ENCODE measurements at places on chromosomes 16 and 17. TPM values are rescaled to one million over a fixed set of nuclear protein-coding genes. Genes with fewer than 3 reads are reported as not detected.
A peak's percentile ranks its signal among the peaks of the same experiment; 100 is the strongest.

GRCh38 chr16:11994143-11995119, 17.9 kb downstream of the SNX29 start:
- H3K27me3 ChIP-seq = no peaks in the 10 kb centered on the region
- no peak overlapping the region for H3K27ac ChIP-seq
- no peaks in the 10 kb centered on the region for H3K4me1 ChIP-seq
- no peak overlapping the region for H3K4me3 ChIP-seq
- H3K36me3 ChIP-seq = no peaks in the 10 kb centered on the region

Gene PABPN1L
- total RNA-seq = not detected

Gene C17orf67
- 1.7 TPM for total RNA-seq

DNA sequence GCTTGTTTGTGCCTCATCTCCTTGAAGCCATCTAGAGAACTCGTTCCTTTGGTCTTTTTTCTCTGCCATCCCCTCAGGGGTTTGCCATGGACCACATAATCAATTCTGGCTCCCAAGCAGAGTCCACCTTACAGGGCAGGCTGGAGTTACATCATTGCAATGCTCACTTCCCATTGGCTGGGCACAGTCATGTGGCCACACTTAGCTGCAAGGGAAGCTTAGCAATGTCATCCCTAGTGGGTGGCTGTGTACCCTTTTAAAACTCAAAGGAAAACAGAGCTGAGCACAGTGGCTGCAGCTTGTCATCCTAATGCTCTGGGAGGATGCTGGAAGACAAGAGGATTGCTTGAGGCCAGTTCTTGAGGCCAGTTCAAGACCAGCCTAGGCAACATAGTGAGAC, 41.9 kb upstream of the POLR3E start:
- H3K4me3 ChIP-seq = no peak overlapping the region
- no peak overlapping the region for H3K27ac ChIP-seq
- DNase-seq = no peak
- no peaks in the 10 kb centered on the region for H3K27me3 ChIP-seq

Gene NXPH3
- total RNA-seq = 0.66 TPM

- peaks cover 51% of the 10 kb centered on the region for H3K27me3 ChIP-seq
- peaks cover 2% of the 10 kb centered on the region for H3K4me1 ChIP-seq
- H3K36me3 ChIP-seq = no peaks in the 10 kb centered on the region
- DNase-seq = no peak
- no peak overlapping the region for H3K27ac ChIP-seq
- H3K4me3 ChIP-seq = no peak overlapping the region
Measured at GRCh38 chr16:2964475-2965336, 631 bp downstream of the KREMEN2 start.

- peak overlapping the region; percentile 90 for H3K27ac ChIP-seq
- H3K4me3 ChIP-seq = no peak overlapping the region
- H3K36me3 ChIP-seq = peaks cover 4% of the 10 kb centered on the region
- H3K27me3 ChIP-seq = no peaks in the 10 kb centered on the region
- peaks cover 73% of the 10 kb centered on the region for H3K4me1 ChIP-seq
Measured at GRCh38 chr17:77429969-77430752, 289.4 kb downstream of the SEC14L1 start.

Gene GUCY2D
- not detected for total RNA-seq

Gene TAC4
- total RNA-seq = not detected

- H3K36me3 ChIP-seq = no peaks in the 10 kb centered on the region
- no peak overlapping the region for H3K4me3 ChIP-seq
- H3K4me1 ChIP-seq = no peaks in the 10 kb centered on the region
- no peaks in the 10 kb centered on the region for H3K27me3 ChIP-seq
- peak; percentile 79 for DNase-seq
Measured at GRCh38 chr16:87288753-87289362, 28.3 kb downstream of the C16orf95 start.

Gene MMP15
- 2.1 TPM for total RNA-seq

- H3K4me1 ChIP-seq = no peaks in the 10 kb centered on the region
- no peak overlapping the region for H3K27ac ChIP-seq
- DNase-seq = no peak
- no peaks in the 10 kb centered on the region for H3K36me3 ChIP-seq
Measured at GRCh38 chr16:79798416-79799053, 198.0 kb upstream of the MAF start.

Gene ACACA
- total RNA-seq = 72.9 TPM

DNA sequence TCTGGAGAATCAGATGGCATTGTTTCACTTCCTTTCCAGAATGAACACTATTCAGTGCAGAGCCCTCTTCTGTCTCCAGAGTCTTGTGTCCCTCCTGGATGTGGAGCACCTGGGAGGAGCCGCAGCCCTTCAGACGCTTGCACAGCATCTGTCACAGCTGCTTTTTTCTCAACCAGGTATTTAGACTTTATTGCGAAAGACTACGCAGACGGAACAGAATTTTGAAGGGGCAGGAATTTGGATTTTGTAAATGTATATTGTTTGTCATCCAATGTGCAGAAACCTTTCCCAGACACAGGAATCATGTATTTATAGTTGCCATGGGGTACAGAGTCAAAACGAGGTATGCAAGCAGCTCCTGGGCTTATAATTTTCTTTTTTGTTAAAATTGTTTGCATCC, 20.4 kb downstream of the HEATR3 start:
- no peaks in the 10 kb centered on the region for H3K27me3 ChIP-seq
- no peak overlapping the region for H3K27ac ChIP-seq
- H3K4me3 ChIP-seq = no peak overlapping the region
- H3K4me1 ChIP-seq = no peaks in the 10 kb centered on the region
- peaks cover 10% of the 10 kb centered on the region for H3K36me3 ChIP-seq

Gene NAA60
- 9.2 TPM for total RNA-seq

DNA sequence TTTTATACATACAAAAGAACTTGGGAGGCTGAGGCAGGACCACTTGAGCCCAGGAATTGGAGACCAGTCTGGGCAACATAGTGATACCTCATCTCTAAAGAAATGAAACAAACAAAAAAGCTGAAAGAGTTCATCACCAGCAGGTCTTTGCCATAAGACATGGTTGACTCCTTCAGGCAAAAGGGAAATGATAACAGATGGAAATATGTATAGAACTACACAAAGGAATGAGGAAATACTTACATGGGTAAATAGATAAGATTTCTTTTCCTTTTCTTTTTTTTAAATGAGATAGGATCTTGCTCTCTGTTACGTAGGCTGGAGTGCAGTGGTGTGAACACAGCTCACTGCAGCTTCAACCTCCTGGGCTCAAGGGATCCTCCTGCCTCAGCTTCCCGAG, 165.3 kb downstream of the PARN start:
- H3K4me3 ChIP-seq = no peak overlapping the region
- H3K27ac ChIP-seq = no peak overlapping the region
- peaks cover 1% of the 10 kb centered on the region for H3K36me3 ChIP-seq
- H3K4me1 ChIP-seq = peaks cover 3% of the 10 kb centered on the region

Gene GRAP
- under 0.01 TPM for total RNA-seq

- no peaks in the 10 kb centered on the region for H3K36me3 ChIP-seq
- H3K4me1 ChIP-seq = no peaks in the 10 kb centered on the region
- no peak for DNase-seq
- H3K27ac ChIP-seq = peak overlapping the region; percentile 65
- H3K4me3 ChIP-seq = peak overlapping the region; percentile 73
- H3K27me3 ChIP-seq = no peaks in the 10 kb centered on the region
Measured at GRCh38 chr17:68102318-68102758, 66.8 kb downstream of the KPNA2 start.

DNA sequence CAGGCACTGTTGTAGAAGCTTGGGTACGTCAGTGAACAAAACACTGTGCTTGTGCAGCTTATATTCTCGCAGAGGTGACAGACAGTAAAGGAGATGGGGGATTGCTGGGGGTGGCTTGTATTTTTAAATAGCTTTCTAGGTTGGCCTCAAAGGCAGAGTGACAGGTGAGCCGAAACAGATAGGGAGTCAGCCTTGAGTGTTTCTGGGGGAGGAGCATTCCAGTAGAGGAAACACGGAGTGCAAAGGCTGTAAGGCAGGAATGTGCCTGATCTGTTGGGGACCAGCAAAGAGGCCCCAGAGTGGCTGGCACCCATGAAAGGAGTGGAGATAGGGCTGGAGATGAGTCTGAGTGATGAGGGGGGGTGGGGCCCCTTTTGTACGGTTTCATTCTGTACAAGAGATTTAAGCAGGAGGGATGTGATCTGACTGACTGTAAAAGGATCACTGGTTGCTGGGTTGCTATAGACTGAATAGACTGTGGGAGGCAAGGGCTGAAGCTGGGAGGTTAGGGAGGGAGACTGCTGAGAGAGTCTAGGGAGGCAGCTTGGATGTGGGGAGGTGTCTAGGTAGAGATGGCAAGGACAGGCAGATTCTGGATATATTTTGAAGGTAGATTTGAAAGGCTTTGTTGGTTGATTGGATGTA, 15.2 kb downstream of the NUP93 start:
- peaks cover 17% of the 10 kb centered on the region for H3K4me1 ChIP-seq
- H3K27me3 ChIP-seq = no peaks in the 10 kb centered on the region
- no peak overlapping the region for H3K27ac ChIP-seq
- H3K4me3 ChIP-seq = no peak overlapping the region
- H3K36me3 ChIP-seq = no peaks in the 10 kb centered on the region

Gene STXBP4
- 5.6 TPM for total RNA-seq

GRCh38 chr17:65198653-65199382, 61.6 kb downstream of the RGS9 start:
- H3K4me3 ChIP-seq = no peak overlapping the region
- H3K4me1 ChIP-seq = no peaks in the 10 kb centered on the region
- H3K27ac ChIP-seq = no peak overlapping the region
- peak; percentile 78 for DNase-seq
- H3K27me3 ChIP-seq = no peaks in the 10 kb centered on the region

DNA sequence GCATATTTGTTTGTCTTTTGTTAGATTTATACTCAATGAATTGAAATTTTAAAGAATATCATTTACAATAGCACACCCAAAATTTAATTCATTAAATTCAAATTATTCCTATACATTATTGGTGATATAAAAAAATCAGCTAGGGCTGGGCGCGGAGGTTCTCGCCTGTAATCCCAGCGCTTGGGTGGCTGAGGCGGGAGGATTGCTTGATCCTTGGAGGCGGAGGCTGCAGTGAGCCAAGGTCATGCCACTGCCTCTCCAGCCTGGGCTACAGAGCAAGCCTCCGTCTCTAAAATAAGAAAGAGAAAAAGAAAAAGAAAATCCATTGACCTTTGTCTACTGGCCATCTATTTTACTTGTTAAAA, 4.5 kb upstream of the PRDM7 start:
- no peak overlapping the region for H3K27ac ChIP-seq
- H3K4me3 ChIP-seq = no peak overlapping the region
- no peak for DNase-seq
- peaks cover 2% of the 10 kb centered on the region for H3K27me3 ChIP-seq
- H3K36me3 ChIP-seq = no peaks in the 10 kb centered on the region

Gene PIGS
- 53.7 TPM for total RNA-seq

DNA sequence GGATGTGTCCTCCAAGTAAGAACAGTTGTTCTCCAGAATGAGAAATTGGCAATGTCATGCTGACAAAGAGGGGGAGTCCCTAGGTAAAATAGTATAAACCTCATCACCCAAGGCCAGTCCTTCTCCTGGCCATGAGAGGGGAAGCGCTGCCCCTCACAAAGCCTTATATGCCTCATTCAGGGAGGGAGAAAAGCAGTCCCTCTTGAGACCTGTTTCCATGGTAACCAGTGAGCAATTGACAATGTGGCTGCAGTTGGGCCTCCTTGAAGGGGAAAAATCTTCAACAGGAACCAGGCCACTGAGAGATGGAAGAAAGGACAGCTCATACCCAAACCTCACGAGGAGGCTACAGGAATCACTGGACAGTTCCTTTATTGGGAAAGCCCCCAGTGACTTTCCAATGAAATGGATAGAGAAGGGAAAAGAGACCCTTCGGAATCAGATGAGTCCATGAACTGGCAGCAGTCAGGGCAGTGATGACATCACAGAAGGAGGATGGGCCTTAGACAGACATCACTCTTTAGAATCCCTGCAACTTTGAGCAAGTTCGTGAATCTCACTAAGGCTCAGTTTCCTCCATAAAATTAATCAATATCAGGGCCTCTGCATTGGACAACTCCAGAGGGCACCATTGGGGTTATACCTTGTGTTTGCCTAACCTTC, 275.7 kb downstream of the TOX3 start:
- no peak for DNase-seq
- no peaks in the 10 kb centered on the region for H3K36me3 ChIP-seq
- no peak overlapping the region for H3K27ac ChIP-seq
- H3K27me3 ChIP-seq = no peaks in the 10 kb centered on the region
- H3K4me1 ChIP-seq = no peaks in the 10 kb centered on the region

GRCh38 chr17:50331085-50331791, 14.7 kb upstream of the XYLT2 start:
- H3K4me3 ChIP-seq = no peak overlapping the region
- peak overlapping the region; percentile 47 for H3K27ac ChIP-seq
- H3K36me3 ChIP-seq = no peaks in the 10 kb centered on the region
- peaks cover 6% of the 10 kb centered on the region for H3K4me1 ChIP-seq
- peak; percentile 84 for DNase-seq
